Fibroblast of skin of back (primary cell): ENCODE measurements at places on chromosomes 12 and 14.

GRCh38 chr12:99442758-99443157 lies 204.8 kb upstream of the GARIN6 start:
- DNase-seq = no peak

- no peak for DNase-seq
Measured at GRCh38 chr12:125382926-125383325, 317.7 kb downstream of the AACS start.

DNA sequence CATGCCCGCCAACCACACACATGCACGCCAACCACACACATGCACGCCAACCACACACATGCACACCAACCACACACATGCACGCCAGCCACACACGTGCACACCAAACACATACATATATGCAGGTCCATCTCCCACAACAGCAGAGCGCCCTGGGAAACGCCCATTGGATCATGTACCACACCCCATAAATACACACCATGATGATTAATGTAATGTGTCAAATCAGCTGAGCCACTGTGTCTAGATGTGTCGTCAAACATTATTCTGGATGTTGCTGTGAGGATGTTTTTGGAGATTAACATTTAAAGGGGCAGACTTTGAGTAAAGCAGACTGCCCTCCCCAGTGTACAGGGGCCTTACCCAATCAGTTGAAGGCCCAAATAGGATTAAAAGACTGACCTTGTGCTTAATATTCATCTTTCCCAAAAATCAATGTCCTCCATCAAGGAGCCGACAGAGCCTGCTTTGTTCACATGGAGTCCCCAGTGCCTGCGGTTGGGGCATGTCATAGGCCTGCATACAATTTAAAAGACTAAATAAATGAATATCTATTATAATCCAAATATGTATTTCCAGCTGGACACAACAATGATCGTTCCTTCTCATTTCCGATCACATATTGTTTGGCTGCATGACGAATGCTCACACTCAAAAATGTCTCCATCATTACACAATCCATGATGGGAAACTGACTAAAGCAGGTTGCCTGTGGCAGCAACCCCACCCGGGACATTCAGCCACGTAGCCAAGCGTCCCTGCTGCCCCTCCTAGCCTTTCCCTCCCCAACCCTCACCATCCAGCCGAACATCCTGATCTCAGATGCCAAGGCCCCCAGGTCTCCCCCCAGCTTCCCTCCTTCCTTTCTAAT lies 23.2 kb upstream of the BDKRB2 start:
- DNase-seq = no peak

GRCh38 chr12:121248622-121249021 lies 38.7 kb downstream of the P2RX4 start:
- no peak for DNase-seq

DNA sequence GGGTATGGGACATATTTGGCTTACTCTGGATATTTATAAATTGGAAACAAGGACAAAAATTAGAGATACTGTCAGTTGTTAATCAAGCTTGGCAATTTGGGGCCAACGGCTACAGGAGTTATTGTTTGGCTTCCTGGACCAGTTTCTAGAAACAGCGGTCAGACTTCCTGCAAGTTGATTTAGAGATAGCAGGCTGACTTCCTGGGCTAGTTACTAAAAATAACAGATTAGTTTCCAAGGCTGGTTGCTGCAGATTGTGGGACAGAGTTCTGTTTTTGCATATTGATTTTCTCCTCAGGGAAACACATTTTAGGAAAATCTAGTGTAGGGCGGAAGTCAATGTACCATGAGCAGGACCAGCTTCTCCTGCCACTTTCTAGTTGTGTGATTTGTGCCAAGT lies 144.0 kb upstream of the TMPO start:
- DNase-seq = peak; percentile 2

DNA sequence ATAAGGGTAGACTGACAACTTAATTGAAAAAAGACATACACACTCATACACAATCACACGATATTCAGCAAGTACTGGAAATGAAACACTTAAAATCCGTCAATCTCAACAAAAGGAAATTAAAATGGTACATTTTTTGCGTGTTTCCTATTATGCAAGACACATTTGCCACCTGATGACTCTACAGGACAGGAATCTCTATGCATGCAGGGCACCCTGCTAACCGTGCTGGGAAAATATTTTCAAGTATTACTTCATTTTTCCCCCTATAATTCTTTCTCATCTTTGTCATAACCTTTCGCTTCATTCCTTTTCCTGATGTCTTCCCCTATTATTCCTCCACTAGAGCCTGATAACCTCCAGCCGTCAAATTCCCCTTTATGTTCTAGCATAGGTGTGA lies 150.2 kb downstream of the TMEM132D start:
- DNase-seq = peak; percentile 96

DNA sequence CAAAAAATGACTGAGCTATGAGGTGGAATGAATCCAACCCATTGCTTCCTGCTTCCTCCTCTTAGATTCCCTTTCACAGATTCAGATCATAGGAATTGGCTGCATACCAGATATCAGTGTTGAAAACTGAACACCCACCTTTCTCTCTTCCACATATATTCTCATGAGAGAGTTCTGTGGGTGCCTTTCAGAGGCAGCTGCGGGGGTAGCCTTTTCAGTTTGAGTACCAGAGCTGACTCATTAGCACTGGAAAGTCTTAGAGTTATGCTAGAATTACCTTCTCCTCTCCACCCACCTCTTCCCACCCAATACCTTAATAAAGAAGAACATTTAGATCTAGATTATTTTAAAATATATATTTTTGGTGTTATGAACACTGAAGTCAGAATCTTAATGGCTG lies 495.4 kb upstream of the SEL1L start:
- DNase-seq = no peak

GRCh38 chr14:103732868-103733620 lies 17.4 kb downstream of the ZFYVE21 start:
- DNase-seq = no peak

GRCh38 chr12:105654606-105655005 lies 324.1 kb downstream of the C12orf75 start:
- no peak for DNase-seq

GRCh38 chr12:32281098-32281497 lies 118.3 kb upstream of the FGD4 start:
- DNase-seq = no peak

- DNase-seq = no peak
Measured at GRCh38 chr12:127716166-127716565, 550.8 kb upstream of the TMEM132C start.

GRCh38 chr14:80095623-80096022 lies 115.7 kb downstream of the DIO2 start:
- peak; percentile 95 for DNase-seq

- peak; percentile 48 for DNase-seq
Measured at GRCh38 chr14:102320033-102320660, 601 bp downstream of the ZNF839 start.

GRCh38 chr14:101371799-101372793 lies 189.2 kb upstream of the DIO3 start:
- no peak for DNase-seq

GRCh38 chr14:90341784-90342183 lies 10.0 kb upstream of the NRDE2 start:
- no peak for DNase-seq

- no peak for DNase-seq
Measured at GRCh38 chr14:54658836-54659235, 91.9 kb downstream of the SAMD4A start.

GRCh38 chr12:90250042-90250441 lies 541.4 kb upstream of the ATP2B1 start:
- no peak for DNase-seq

GRCh38 chr12:61781021-61781581 lies 479.1 kb upstream of the USP15 start:
- peak; percentile 17 for DNase-seq

- no peak for DNase-seq
Measured at GRCh38 chr14:106291626-106292025, 765.2 kb downstream of the TMEM121 start.

DNA sequence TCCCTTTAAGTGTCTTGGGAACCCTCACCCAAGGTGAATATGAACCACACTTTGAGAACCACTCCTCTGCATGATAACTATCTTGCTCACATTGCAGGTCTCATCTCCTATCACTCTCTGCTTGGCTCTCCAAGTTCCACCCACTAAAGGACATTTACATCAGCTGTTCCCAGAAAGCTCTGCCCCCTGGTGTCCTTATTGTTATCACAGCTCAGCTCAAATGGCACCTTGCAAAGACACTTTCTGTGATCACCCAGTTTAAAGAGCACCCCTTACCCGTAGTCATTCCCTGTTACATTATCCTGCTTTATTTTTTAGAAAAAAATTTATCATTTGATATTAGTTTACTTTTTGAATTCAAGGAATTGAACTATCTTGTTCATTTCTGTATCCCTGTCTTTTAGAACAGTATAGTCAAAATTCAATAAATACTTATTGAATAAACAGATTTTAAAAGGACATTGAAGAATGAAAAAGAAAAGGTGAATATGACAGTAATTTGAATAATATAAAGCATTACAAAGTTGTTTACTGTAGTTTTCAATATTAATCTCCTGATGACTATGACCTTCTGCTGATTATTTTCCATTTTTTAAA lies 20.5 kb upstream of the GUCY2C start:
- peak; percentile 42 for DNase-seq

- peak; percentile 72 for DNase-seq
Measured at GRCh38 chr14:75259510-75259855, 19.1 kb upstream of the FOS start.

- DNase-seq = no peak
Measured at GRCh38 chr12:3594966-3595365, 104.0 kb downstream of the PRMT8 start.

DNA sequence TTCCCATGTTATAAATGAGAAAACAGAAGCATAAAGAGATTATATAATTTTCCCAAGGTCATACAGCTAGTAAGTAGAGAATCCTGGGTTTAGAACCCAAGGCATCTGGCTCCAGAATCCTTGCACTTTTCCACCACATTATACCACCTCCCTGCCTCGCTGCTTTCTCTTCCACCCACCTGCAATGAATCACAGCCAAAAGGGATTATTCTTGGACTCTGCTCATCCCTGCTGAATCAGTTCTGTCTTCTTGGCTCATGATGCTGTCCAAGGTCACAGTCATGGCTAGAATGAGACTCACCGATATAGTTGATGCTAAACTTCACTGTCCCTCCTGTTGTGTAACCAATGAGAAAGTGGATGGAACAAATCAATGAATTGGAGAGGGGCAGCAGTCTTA lies 356.6 kb downstream of the FUT8 start:
- DNase-seq = no peak

- peak; percentile 20 for DNase-seq
Measured at GRCh38 chr14:68089146-68089731, 269.7 kb downstream of the RAD51B start.

GRCh38 chr14:88799522-88799921 lies 6.8 kb upstream of the EML5 start:
- no peak for DNase-seq

GRCh38 chr12:4356041-4356327 lies 23.5 kb downstream of the FGF23 start:
- peak; percentile 14 for DNase-seq

- peak; percentile 91 for DNase-seq
Measured at GRCh38 chr14:63897721-63898163, 44.9 kb downstream of the SYNE2 start.

GRCh38 chr14:33847066-33847465 lies 103.8 kb downstream of the EGLN3 start:
- peak; percentile 8 for DNase-seq
